Dorsolateral prefrontal cortex (tissue), 122 donors: ENCODE measurements at places on chromosomes 13 and 19. TPM values are rescaled to one million over a fixed set of nuclear protein-coding genes. Genes with fewer than 3 reads are reported as not detected.

TGFB1 gene
- total RNA-seq = 12.8 TPM

ZNF606 gene
- total RNA-seq = 16.7 TPM

PRSS57 gene
- total RNA-seq = not detected

ZNF439 gene
- total RNA-seq = 17.4 TPM

PCDH17 gene
- total RNA-seq = 43.3 TPM

ZNF136 gene
- 15.1 TPM for total RNA-seq

SLC25A41 gene
- total RNA-seq = 5.4 TPM

AKAP11 gene
- 165 TPM for total RNA-seq
